Mesenteric fat pad (tissue), 1 donor: ENCODE measurements at places on chromosomes 12 and 14. TPM values are rescaled to one million over a fixed set of nuclear protein-coding genes. Genes with fewer than 3 reads are reported as not detected.

Gene GLT8D2
- 6.3 TPM for total RNA-seq

Gene CRIP1
- 64.8 TPM for total RNA-seq

Gene YBX3
- 433 TPM for total RNA-seq

Gene PDZRN4
- total RNA-seq = not detected

Gene MLF2
- total RNA-seq = 145 TPM

Gene INHBE
- total RNA-seq = not detected

Gene POTEM
- not detected for total RNA-seq

Gene PTPRR
- total RNA-seq = 0.32 TPM

- no peak for DNase-seq
These were observed 59.6 kb upstream of the NCOR2 start for GRCh38 chr12:124626971-124627411.

GRCh38 chr12:104662203-104662602 lies 205.5 kb downstream of the CHST11 start:
- no peak for DNase-seq

DNA sequence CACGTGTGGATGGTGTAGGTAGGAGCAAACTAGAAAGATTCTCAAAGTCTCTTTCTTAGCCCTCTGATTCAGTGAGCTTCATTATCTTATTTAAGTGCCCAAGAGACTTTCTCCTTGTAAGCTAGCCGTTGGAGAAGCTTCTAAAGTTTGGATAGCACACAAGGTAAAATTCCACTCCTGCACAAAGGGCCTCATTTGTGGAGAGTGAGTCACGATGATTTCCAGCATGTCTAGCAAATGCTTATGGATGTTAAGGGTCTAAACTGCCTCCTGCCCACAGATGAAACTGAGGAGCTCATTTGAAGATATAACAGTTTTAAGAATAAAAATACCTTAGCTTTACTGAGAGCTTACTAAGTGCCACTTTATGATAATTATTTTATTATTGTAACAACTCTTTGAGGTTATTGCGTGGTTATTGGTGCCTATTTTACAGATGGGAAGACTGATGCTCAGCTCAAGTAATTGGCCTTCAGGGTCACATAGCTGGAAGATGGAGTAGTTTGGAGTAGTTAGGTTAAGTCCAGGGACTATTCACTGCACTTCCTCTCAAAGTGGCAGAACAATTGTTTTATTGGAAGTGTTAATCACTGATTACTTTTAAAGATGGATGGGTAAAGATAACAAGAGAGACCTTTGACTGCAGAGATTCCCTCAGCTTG lies 78.7 kb upstream of the HIF1A start:
- DNase-seq = no peak

GRCh38 chr14:73180385-73180805 lies 44.1 kb downstream of the PSEN1 start:
- no peak for DNase-seq

DNA sequence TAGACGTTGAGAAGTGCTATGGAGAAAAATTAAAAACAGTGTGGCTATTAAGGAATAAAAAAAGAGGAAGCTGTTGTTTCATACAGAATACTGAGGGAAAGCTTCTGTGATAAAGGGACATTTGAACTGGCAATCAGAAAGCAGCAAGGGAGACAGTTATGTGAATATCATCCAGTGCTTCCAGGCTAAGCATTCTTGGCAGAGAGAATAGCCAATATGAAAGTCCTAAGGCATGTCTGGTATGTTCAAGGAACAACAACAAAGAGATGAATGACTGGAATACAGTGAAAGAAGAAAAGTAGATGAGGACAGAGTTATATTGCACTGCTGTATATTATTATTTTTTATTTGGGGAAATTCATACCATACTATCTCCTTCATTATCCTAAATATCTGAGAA lies 23.9 kb downstream of the SCAF11 start:
- DNase-seq = no peak

DNA sequence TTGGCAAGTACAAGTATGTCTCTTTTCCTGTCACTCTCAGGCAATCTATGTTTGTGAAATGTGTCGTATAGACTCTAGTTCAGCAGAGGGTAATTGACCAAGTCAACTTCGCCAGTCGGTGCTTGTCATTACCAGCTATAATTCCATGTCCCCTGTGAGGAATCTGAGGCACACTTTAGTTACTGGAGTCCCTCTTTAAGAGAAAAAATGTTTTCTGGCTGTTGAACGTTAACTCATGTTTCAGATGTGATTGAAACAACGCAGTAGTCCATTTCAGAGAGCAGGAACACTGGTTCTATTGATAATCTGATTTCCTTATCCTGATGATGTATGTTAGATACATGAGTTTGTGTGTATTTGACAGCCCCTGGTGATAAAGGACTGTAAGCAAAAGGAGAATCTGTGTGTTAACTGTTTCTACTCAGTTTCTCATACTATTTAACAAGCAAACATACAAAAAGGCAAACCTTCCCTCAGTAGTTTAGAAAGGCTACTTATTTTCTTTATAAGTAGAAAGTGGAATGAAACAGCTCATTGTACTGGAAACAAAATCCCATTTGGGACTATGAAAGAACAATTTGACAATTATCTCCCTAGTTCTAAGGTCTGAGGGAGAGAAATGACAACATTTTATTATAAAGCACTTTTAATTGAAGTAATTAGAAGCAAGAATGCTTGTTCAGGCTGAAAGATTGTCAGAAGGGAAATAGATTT lies 161.1 kb upstream of the TRHDE start:
- DNase-seq = no peak

DNA sequence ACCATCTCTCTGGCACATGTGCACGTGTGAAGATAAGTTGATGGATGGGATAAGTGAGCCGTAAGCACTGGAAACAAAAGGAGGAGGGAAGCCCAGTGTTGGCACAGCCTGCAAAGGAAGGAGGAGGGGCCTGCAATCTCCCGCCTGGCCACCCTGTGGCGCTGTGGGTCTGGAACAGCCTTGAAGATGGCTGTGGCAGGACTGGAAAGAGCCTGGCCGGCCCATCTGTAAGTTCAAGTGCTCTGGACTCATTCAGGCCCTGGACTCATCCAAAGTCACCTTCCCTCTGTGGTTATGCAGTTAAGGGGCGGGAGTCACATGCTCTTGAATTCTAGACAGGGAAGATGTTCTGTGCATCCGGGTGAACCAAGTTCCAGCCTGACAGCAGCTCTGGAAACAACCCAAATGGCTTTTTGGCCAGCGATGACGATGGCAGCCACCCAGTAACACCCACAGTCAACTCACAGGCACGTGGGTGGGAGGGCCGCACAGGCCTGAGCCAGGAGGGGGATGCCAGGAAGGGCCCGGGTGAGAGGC lies 50.4 kb downstream of the CHGA start:
- no peak for DNase-seq

GRCh38 chr14:81164167-81164774 lies 56.5 kb downstream of the GTF2A1 start:
- DNase-seq = no peak

GRCh38 chr14:61774861-61775260 lies 12.6 kb downstream of the SNAPC1 start:
- no peak for DNase-seq

DNA sequence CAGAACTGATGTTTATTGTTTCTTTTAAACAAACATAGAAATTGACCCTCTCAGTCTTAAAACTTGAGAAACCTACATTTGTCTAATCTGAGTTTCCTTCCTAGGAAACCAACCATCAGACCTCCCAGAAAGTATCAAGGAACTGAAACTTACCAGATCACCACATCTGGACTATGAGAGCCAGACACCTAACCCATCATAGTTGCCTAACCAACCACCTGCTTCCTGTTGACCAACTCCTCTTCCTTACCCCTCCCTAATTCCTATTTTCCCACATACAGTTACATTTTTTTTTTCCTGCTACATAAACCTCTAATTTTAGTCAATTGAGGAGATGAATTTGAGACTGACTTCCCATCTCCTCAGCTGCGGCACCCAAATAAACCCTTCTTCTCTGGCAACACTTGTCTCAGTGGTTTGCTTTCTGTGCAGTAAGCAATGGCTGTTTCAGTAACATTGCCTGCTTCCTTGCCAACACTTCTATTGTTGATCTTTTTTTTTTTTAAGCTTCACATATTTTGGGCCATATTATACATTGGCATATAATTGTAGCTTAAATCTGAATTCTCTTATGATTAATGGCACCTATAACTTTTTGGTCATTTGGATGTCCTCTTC lies 34.3 kb downstream of the KLRD1 start:
- DNase-seq = no peak

DNA sequence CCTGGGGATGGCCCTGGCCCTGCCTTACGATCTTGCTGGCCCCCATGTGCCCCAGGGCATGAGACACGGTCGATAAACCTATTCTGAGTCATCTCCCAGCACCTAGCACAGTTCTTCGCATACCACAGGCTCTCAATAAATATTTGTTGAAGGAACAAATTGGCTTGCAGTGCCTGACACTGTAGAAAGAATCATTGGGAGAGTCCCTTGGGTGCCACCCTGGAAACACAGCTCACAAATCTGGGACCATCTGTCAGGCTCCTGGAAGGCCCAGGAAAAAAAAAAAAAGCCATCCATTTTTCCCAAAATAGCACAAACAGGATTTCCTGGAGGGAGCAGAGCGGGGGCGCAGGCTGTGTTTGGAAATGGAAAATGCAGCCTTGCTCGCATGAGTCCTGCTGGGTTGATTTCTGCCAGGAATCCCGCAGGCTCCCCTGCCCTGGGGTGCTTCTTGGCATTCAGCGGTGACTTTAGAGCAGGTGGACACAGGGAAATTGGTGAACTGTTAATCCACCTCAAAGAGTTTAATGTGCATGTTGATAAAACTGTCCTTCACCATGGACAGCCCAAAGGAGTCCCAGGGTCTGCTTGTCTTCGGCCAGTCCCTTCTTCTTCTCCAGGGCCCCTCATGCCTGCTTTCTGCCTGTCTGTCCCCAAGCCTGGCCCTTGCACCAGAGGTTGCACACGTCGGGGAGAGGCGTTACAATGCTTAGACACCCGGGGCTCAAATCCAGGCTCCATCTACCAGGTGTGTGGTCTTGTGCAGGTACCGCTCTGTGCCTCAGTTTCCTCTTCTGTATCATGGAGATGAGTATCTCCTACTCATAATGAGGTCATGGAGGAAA lies 106.1 kb upstream of the RFLNA start:
- peak; percentile 82 for DNase-seq
